ENCODE measurements at places on chromosomes 1 and 21. TPM values are rescaled to one million over a fixed set of nuclear protein-coding genes. Genes with fewer than 3 reads are reported as not detected.

IGSF21 gene
- 0.26 TPM for total RNA-seq

GNG4 gene
- 6.3 TPM for total RNA-seq

DNA sequence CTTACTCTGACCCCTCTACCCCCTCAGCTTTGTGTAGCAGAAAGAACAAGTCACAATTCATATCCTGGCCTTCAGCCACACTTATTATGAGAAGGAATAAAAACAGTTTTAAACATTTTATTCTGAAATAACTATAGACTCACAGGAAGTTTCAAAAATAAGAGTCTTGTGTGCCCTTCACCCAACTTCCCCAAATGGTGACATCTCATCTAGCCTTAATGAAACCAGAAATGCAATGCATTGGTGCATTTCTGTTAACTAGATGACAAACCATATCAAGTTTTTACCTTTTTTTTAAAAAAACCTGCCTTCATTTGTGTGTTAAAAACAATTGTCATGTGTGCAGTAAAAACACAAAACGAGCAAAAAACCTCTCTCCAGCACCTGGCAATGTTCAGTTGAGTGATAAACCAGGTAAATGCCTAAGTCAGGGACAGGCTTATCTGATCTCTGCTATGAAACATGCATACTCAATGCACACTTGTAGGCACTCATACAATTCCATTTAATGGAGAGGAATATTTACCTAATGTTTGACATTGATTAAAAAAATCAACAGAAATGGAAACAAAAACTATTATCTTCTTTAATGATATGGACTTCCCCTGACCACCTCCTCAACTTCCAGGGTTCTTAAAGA lies 51.5 kb downstream of the SH3BGR start:
- DNase-seq: no peak

- no peak for DNase-seq
Observed at GRCh38 chr1:165259236-165259635, 97.3 kb downstream of the LMX1A start.

GRCh38 chr1:34870395-34870794 lies 10.8 kb upstream of the SMIM12 start:
- no peak for DNase-seq

DNA sequence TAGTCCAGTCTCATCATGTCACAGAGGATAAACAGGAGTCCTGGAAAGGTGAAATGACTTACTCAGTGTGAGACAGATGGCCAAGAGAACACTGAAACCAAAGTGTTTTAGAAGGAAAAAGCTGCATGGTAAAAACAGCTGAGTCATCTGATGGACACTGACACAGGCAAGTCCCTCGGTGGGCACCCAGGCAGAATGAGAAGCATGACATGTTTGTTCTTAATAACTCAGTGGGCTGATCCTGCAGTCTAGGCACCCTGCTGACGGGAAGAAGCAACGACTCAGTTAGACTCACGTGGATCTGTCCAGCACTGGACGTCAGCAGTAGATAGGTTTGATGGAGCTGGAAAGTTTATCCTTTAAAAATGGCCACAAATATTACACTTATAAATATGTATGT lies 116.9 kb downstream of the RGS7 start:
- DNase-seq: no peak

DNA sequence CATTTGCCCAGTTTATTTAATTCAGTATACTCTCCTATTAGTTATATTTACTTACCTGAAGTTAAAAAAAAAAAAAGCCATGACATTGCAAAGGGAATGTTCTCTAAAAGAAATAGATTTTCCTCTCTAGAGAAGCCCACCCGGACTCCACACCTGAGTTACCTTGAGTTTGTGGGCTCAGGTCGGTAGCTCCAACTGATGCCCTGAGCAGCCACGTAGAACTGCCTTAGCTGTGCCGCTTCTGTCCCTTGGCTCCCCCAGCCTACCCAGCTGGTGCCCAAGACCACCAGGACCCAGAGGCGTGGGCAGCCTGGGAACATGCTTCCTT lies 250 bp downstream of the F5 start:
- DNase-seq: no peak

DNA sequence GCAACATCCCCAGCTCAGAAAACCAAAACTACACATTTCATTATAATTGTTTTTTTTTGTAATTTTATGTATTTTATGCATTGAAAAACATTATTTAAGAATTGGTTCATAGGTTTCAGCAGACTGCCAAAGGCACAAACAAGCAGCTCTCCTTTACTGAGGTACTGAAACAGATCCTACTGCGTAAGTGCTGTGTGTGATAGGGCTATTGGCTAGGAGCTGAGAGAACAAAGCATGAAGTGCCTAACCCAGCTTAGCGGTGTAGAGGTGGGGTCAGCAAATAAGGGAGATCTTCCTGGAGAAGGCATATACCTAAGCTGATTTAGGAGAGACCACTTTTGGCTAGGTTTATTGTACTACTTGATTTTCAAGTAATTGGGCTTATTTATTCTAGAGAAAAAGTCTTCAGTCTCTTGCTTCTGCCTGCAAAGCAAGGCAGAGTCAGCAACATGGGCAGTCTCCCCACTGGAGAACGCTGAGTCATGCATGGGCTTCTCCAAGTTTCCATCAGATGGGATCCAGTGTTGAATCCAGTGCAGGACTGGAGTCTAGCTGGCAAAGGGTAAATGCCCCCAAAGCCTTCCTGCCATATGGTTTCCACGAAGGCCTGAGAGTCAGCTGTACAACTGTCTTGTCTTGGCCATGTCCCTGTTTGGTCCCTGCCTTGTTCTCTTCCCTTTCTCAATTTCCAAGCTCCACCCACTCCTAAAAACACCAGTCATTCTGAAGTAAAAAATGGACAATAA lies 18.0 kb upstream of the YTHDF2 start:
- no peak for DNase-seq

GRCh38 chr1:223717695-223718363 lies 5.5 kb downstream of the CAPN2 start:
- no peak for DNase-seq

GRCh38 chr1:172380441-172381244 lies 39.8 kb upstream of the C1orf105 start:
- no peak for DNase-seq

Measured in esophagus squamous epithelium (tissue), 5 donors.